ENCODE measurements at places on chromosomes 6 and 20. TPM values are rescaled to one million over a fixed set of nuclear protein-coding genes. Genes with fewer than 3 reads are reported as not detected.
A peak's percentile ranks its signal among the peaks of the same experiment; 100 is the strongest.

PRDM13 gene
- total RNA-seq: not detected

GRCh38 chr6:13687917-13688351 lies 23.7 kb downstream of the RANBP9 start:
- DNase-seq: peak; percentile 3

PSORS1C1 gene
- 3.7 TPM for total RNA-seq

- DNase-seq: no peak
These were observed 12.0 kb downstream of the TAB2 start for GRCh38 chr6:149329529-149329928.

DNA sequence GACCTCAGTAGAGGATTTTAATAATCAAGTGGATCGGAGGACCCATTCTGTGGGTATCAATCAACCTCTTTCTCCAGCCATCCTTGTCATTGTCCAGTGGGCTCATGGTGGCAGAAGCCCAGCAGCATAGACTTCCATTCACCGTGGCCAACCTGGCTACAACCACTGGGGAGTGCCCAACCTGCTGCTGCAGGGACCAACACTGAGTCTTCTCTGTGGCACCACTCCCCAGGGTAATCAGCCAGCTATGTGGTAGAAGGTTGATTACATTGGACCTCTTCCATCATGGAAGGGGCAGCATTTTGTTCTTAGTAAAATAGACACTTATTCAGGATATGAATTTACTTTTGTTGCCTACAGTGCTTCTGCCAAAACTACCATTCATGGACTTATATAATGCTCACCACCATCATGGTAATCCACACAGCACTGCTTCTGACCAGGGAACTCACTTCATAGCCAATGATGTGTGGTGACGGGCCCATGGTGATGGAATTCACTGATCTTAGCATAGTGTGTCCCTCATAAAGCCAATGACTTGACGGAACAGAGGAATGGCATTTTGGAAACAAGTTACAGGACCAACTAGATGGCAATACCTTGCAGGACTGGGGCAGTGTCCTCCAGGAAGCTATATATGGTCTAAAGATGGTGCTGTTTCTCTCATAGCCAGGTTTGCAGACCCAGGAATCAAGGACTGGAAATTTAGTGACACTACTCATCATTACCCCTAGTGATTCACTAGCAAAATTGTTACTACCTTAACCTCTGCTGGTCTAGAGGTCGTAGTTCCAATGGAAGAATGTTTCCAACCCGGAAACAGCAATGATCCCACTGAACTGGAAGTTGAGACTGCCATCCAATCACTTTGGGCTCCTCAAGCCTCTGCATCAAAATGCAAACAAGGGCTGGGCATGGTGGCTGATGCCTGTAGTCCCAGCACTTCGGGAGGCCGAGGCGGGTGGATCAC lies 7.6 kb downstream of the CD24 start:
- DNase-seq: peak; percentile 27

GRCh38 chr6:135286962-135287538 lies 105.9 kb downstream of the MYB start:
- no peak for DNase-seq

PDYN gene
- not detected for total RNA-seq

GRCh38 chr6:36855750-36856149 lies 16.5 kb upstream of the CPNE5 start:
- no peak for DNase-seq

SLC22A3 gene
- total RNA-seq: 4.2 TPM

ARFGAP1 gene
- 89.8 TPM for total RNA-seq
